Esophagus squamous epithelium (tissue), 5 donors: ENCODE measurements at places on chromosomes 1 and 21.

- DNase-seq: no peak
These were observed 336.1 kb upstream of the ZP4 start for GRCh38 chr1:238226810-238227209.

DNA sequence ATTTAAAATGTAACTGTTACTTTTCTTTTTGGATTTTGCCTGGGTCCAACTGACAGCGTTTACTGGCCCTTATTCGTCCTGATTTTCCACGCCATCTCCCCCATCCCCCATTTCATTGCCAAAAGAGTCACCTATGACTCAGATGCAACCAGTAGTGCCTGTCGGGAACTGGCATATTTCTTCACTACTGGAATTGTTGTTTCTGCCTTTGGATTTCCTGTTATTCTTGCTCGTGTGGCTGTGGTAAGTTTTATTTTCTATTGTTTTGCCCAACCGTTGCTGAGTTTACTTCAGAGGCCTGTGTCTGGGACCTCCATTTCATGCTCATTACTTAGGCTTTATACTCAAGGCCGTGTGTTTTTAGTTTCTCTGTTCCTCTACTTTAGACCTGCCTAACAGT is 9.3 kb downstream of the LEPR start:
- no peak for DNase-seq

DNA sequence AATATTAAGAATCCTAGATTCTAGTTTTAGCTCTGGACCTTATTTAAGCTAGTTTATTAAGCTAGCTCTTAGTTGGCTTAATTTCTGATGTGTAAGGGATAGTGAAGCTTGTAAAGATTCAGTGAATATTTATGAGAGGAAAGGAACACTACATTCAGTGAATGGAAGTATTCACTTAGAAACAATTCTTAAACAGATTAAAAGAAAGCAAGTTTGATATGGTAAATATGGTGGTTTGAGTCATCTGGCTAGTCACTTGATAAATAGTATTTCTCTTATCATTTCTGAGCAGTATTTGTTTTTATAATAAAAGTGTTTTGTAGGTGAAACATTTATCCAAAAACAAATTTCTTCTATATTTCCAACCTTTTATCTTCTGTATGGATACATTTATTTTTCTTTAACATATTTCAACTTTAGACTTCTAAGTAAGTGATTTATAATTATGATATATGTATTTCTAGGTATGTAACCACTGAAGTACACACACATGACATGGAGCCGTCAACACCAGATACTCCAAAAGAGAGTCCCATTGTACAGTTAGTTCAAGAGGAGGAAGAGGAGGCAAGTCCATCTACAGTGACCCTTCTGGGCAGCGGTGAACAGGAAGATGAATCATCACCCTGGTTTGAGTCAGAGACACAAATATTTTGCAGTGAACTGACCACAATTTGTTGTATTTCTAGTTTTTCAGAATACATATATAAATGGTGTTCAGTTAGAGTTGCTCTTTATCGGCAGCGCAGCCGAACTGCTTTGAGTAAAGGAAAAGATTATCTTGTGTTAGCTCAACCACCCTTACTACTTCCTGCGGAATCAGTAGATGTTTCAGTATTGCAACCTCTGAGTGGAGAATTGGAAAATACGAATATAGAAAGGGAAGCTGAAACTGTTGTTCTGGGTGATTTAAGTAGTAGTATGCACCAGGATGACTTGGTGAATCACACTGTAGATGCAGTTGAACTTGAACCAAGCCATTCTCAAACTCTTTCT is 55.6 kb downstream of the SUCO start:
- DNase-seq: no peak

GRCh38 chr1:216894494-216894893 is 171.3 kb upstream of the ESRRG start:
- DNase-seq: no peak

GRCh38 chr1:98497497-98497896 is 164.0 kb upstream of the SNX7 start:
- DNase-seq: no peak

DNA sequence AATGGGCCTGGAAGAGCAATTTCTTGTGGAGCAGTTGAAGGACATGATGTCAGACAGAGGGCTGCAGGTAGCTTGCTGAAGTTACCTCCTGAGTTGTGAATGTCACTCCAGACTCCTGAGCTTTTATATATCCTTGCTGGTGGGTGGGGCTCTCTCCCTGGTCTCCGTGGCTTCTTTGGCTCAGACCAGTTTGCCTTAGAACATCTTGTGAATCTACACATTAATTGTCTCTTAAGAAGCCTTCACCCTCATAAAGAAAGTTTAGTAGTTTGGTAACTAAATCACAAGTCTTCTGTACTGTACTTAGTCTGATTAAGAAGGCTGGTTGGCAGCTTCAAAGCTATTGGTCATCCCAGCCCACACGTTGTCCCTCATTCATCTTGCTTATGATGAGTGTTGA is at the start of gene KRTAP11-1:
TSS of gene KRTAP11-1 (minus strand) at position 101 of the 400 bp plus-strand sequence. CDS start at position 45, 56 bp downstream.
- DNase-seq: no peak

- DNase-seq: no peak
These were observed 15.2 kb downstream of the PLA2G2F start for GRCh38 chr1:20154301-20154831.

DNA sequence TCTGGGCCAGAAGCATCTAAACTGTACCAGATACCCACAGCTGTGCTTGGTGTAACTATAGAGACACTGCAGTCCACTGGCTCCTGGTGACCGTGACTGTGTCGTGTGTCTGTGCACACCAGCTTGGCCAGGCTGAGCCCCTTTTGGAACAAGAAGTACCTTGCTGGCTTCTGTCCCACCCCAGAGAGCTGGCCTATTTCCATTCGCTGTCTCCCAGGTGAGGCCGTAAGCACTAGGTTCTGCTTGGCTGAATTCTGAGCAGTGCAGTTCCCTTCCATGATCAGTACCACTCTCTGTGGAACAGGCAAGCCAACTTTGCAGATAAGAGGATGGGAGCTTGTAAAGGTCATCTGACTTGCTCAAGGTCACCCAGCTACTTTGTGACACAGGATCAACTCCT is 119.9 kb upstream of the DNAH14 start:
- no peak for DNase-seq

DNA sequence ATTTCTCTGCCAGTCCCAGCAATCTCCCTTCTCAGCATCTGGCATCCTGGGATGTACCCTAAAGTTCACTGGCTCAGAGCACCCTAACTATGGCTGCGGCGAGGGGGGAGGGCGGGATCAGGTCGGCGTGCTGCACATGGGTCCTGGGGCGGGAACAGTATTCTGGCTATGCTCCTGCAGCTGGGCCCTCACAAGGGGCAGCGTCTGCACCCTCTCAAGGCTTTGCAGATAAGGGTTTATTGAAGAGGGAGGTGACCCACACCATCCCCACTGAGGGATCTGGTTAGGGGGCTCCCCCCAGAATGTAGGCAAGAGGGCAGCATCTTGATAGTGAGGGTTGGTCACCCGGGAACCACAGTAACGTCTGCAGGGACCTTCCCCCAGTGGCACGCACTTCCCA is 44.9 kb upstream of the PCBP3 start:
- no peak for DNase-seq

GRCh38 chr1:119374208-119374874 is 5.8 kb downstream of the HAO2 start:
- DNase-seq: no peak

DNA sequence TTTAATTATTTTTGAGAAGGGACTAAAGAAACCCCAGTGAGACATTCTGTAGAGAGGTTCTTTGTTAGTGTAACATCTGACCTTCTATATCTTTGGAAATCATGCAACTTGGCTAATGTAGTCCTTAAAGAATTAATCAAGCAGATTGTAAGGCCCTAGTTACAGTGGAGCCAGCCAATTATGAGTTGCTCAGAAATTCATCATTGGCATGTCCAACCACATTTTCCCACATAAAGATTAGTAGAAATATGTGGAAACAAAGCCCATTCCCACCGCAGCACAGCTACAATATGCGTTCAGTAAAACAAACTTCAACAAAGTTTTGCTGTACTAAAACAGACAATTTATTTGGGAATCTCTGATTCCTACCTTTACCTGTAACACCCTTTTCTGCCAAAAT is 27.8 kb downstream of the WNT2B start:
- DNase-seq: no peak

DNA sequence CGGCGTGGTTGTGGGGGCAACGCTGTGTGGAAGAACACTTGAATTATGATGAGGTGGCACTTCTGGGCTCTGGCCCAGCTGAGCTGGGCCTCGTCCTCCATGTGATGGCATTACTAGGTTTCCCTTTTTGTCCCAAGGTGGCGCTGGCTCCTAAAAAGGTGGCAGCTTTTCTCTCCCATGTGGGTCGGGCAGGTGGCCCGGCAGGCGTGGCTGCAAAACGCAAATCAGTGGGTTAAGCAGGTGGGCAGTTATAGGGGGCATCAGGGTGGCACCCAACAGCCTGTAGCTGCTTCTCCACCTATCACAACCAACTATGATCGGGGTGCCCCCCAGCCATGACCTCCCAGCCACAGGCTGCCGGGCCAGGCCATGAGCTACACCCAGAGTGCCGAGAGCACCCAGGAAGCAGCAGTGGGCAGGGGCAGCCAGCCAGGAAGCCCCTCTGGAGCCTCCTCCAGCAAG is 59.6 kb downstream of the KCNAB2 start:
- DNase-seq: no peak

GRCh38 chr1:41673806-41674205 is 189.3 kb upstream of the EDN2 start:
- no peak for DNase-seq

GRCh38 chr1:199447906-199448305 is 579.6 kb upstream of the NR5A2 start:
- DNase-seq: no peak

GRCh38 chr1:107817206-107817605 is 147.8 kb downstream of the VAV3 start:
- DNase-seq: no peak

DNA sequence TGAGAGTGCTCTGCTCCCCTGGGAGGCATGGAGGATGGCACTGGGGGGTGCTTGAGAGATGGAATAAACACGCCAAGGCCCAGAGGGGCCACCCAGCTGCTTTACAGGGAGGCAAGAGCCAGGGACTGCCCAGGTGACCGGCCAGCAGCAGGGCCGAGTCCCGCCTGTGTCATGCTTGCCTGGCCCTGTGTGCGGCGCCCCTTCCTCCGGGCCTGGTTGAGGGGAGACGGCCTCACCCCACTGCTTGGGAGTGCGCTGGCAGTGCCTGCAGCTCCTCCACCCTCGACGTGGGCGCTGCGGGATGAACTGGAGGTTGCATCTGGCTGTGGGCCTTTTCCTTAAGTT is 33.1 kb upstream of the COL6A2 start:
- no peak for DNase-seq

- no peak for DNase-seq
These were observed 123.9 kb upstream of the TMPRSS2 start for GRCh38 chr21:41631564-41632461.

- no peak for DNase-seq
These were observed 12.8 kb downstream of the ZNF687 start for GRCh38 chr1:151294742-151295462.

DNA sequence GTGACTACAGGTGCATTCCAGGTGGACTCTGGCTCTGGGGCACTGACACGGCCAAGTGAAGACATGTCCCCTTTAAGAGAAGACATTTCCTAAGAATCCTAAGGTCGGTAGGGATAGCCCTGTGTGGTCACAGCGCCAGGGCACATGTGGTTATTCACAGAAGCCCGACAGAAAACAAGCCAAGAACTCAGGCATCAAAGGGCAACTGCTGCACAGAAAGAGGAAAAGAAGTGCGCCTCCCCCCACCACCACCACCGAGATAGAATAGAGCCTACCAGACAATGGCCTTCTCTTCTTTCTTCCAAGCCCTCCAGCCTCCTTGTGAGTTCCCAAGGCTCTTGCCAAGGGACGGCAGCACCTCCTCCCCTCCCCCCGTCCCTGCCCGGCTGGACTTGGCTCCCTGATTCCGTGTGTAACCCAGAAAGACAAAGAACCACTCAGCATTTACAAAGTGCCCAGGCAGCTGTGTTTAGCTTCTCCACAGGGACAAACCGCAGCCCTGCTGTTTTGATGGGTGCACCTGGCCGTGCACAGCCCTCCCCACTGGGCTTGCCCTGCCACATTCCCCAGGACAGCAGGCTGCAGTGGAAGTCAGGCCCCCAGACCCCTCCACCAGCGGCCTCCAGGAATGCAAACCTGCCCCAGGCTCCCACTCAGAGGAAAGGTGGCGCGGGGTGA is 30.2 kb downstream of the TMPRSS2 start:
- DNase-seq: no peak

DNA sequence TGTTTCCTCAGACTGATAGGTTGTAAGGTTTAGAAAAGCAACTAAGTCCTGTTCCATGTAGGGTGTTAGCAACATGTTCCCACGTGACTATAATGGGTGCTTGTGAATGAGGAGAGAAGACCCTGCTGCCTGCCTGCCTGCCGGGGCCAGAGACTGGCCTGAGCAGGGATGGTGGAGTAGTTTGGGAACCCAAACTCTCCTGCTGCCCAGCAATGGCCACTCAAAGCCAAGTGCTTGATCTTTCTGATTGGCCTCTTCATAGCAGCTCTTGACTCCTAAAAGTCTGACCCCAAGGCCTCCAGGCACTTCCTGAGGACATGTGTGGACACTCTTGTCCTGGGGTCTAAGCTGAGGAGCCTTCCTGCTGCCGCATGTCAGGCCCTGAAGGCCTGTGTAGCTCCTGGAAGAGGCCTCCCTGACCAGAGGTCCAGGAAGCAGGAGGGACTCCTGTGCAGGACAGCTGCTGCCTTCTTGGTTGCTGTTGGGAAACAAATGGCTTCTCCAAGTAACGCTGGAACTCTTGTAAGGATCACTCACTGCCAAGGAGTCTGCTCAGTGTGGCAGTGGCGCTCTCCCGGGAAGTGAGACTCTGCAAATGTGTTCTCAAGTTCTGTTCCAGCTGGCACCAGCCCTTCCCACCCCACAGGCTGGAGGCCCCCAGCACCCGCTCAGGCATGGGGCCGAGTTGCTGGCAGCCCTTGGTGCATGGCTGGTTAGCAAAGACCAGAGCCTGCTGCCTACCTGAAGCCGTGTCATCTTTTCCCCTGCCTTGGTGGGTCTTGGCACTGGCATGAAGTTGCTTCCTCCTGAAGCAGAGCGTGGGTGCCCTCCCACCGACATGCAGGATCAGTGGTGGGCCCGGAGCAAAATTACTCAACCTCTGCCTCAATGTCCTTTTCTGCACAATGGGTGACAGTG is 35.5 kb downstream of the MAN1C1 start:
- no peak for DNase-seq

DNA sequence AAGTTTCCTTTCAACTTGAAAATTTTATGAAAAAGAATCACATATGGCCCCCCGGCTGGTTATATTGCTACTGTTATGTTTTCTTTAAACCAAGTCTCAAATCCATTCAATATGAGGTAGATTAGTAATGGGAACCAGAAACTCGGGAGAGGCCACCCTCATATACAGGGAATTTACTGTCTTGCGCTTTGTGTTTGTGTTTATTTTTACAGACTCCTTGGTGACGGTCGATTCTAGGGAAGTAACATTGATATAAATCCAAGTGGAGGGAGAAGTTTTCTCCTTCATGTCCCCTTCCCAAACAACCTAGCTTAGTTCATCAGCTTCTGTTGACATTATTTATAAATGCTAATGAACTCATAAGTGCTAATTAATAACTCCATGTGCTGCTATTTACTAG is 163.5 kb upstream of the LMO4 start:
- no peak for DNase-seq

DNA sequence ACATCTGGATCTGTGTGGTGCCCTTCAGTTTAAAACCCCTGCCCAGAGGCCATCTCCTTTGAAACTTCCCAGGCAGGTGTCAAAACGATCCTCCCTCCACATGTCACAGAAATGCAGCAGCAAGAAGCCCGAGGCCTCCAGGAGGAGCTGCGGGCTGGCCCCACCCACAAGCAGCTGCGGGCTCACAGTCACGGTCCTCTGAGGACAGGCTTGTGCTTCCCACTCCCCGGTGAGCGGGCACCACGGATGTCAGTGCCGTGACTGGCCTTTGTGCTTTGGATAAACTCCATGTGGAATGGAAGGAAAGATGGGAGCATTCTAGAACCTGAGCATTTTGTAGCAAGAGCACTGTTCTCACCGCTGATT is 65.8 kb downstream of the SIK1 start:
- no peak for DNase-seq
